ENCODE measurements at places on chromosomes 16 and 17. TPM values are rescaled to one million over a fixed set of nuclear protein-coding genes. Genes with fewer than 3 reads are reported as not detected.

GRCh38 chr16:2715966-2716885, 3.8 kb downstream of the PRSS27 start:
- DNase-seq = no peak
- no peaks in the 10 kb centered on the region for H3K36me3 ChIP-seq
- no peak overlapping the region for H3K27ac ChIP-seq
- peaks cover 9% of the 10 kb centered on the region for H3K27me3 ChIP-seq

- H3K36me3 ChIP-seq = no peaks in the 10 kb centered on the region
- H3K4me1 ChIP-seq = peaks cover 10% of the 10 kb centered on the region
- H3K27ac ChIP-seq = no peak overlapping the region
- no peak overlapping the region for H3K4me3 ChIP-seq
- DNase-seq = no peak
These were observed 644.1 kb downstream of the WWOX start for GRCh38 chr16:78743556-78743955.

DNA sequence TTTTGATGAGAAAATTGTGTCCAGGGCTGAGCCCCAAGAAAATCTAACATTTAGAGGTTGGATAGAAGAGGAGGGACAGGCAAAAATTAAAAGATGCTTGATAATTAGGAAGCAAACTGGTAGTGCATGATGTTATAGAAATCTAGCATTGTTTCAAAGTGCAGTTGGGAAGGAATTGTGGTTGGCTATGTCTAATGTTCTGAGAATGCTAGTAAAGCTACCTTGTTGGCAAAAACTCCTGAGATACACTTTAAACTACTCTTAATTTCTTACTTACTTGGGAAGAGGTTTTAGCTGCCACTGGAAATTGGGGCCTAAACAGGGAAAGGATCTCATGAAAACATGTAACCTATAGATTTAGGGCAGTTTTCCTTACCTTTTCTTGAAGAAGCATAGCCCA, 48.3 kb downstream of the MAP2K4 start:
- no peak overlapping the region for H3K4me3 ChIP-seq
- H3K27ac ChIP-seq = no peak overlapping the region

- H3K27ac ChIP-seq = no peak overlapping the region
- DNase-seq = no peak
- H3K27me3 ChIP-seq = no peaks in the 10 kb centered on the region
- no peaks in the 10 kb centered on the region for H3K36me3 ChIP-seq
- peaks cover 16% of the 10 kb centered on the region for H3K4me1 ChIP-seq
These were observed 27.1 kb downstream of the CDRT4 start for GRCh38 chr17:15440347-15440746.

DNA sequence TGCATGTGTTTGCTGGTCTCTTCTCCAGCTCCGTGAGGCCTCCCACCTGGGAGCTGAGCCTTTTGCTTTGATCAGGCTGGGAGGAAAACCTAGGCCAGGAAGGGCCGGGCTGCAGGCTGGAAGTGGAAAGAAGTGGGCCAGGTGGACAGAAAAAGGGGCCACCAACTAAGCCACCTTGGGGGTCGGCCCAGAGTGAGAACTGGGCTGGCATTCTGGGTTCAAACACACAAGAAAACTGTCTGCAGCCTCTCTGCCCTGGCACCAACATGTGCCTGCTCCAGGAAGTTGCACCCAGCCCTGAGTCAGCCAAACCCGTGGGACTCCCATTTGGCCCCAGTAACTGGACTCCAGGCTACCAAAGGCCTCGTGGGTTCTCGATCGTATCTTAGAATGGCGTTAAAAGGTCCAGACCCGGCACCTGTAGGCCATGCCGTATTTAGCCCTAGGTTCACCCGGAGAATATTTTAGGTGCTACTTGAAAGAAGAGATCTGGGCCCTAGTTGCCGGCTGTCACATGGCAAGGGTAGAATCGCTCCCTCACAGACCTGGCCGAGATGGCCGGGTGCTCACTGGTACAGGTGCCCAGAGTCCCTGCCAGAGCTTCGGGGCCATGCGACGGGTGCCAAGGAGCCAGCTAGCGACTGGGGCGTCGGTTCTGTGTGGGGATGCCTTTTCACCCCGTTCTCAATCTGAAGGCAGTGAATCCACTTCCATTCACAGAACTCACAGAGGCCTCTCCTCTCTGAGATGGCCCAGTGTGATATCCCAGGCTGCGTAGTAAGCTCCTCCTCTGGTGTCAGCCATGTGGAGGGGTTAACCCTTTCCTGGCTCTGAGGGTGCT, 236.6 kb downstream of the MRTFB start:
- H3K27ac ChIP-seq = peak overlapping the region; percentile 12
- peaks cover 57% of the 10 kb centered on the region for H3K36me3 ChIP-seq
- H3K4me3 ChIP-seq = no peak overlapping the region
- H3K4me1 ChIP-seq = peaks cover 62% of the 10 kb centered on the region

- no peak overlapping the region for H3K4me3 ChIP-seq
- H3K27me3 ChIP-seq = no peaks in the 10 kb centered on the region
- peaks cover 75% of the 10 kb centered on the region for H3K4me1 ChIP-seq
- peaks cover 54% of the 10 kb centered on the region for H3K36me3 ChIP-seq
These were observed 24.9 kb downstream of the ITGB3 start for GRCh38 chr17:47278561-47278960.

DNA sequence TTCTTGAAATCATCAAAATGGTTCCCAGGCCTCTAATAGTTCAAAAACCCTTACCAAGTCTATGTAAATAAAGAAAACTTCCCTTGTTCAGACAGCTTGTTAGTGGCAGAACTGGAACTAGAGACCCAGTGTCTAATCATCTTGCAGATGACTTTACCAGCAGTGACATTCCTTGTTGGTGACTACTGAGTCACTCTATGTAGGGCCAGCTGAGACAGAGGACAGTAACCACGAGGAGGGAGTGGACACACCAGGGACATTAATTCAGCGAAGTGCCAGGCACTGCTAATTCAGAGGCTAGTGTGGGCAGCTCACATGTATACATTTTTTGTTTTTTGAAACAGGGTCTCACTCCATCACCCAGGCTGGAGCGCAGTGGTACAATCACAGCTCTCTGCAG, 6.1 kb upstream of the HEATR3 start:
- no peak overlapping the region for H3K4me3 ChIP-seq
- no peaks in the 10 kb centered on the region for H3K36me3 ChIP-seq
- H3K4me1 ChIP-seq = no peaks in the 10 kb centered on the region
- no peaks in the 10 kb centered on the region for H3K27me3 ChIP-seq

DNA sequence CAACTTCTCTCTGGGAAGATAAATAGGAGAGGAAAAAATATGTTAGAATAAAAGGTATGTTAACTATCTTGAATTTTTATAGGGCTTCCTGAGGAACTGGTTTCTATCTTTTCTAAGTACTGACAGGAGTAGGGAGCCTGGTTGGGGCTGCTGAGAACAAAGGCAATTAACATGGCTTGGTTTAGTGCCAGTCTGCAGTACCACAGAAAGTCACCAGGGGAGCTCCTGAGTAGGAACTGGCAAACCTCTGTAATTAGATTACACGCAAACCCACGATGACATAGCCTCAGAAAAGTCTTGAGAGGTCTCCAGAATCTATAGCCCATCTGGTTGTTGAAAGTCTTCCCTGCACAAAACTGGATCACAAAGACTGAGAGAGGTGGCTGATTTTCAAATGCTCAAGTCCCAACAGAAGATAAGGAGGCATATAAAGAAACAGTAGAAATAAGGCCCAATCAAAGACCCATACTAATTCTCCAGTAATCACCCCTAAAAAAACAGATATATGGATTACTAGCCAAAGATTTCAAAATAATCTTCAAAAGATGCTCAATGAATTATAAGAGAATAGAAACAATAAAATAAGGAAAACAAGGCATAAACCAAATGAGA, 11.7 kb upstream of the CNTNAP4 start:
- no peaks in the 10 kb centered on the region for H3K27me3 ChIP-seq
- no peaks in the 10 kb centered on the region for H3K4me1 ChIP-seq
- no peaks in the 10 kb centered on the region for H3K36me3 ChIP-seq
- peak; percentile 43 for DNase-seq
- no peak overlapping the region for H3K27ac ChIP-seq

DNA sequence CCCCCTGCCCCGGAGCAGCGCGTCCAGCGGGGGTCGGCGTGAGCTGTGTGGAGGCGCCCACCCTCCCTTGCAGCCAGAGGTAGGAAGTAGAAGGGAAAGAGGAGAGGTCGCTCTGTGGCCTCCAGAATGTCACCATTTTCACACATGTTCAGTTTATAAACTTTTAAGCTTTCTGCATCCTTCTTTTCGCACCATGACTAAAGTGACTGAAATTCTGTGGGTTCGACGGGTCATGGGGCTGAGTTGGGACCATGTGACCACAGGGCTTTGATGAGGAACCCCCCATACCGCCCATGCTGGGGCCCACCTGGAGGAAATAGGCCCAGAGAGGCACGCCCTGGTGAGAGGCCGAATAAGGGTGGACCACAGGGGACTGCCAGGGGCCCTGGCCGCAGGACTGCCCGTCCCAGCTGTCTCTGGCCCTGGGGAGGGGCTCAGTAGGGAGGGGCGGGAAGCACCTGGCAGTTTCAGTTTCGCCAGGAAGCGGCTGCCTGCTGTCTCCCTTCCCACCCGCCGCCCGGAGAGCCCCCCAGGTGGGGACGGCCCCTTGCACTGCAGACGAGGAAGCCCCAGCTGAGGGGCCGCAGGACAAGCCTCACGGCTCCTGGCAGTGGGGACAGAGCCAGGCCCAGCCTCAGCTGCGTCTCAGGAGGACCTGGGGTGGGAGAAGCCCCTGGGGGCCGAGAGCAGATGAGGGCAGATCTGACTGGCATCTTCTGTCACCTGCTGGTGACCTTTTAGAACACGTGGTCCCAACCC, 9.0 kb downstream of the CBFA2T3 start:
- H3K27me3 ChIP-seq = peaks cover 81% of the 10 kb centered on the region
- no peaks in the 10 kb centered on the region for H3K4me1 ChIP-seq
- no peak overlapping the region for H3K4me3 ChIP-seq

GRCh38 chr17:281365-281999, 71.1 kb downstream of the RPH3AL start:
- no peak overlapping the region for H3K27ac ChIP-seq
- no peaks in the 10 kb centered on the region for H3K36me3 ChIP-seq
- H3K4me1 ChIP-seq = no peaks in the 10 kb centered on the region
- DNase-seq = peak; percentile 28
- H3K27me3 ChIP-seq = peaks cover 8% of the 10 kb centered on the region
- H3K4me3 ChIP-seq = no peak overlapping the region

- H3K27ac ChIP-seq = no peak overlapping the region
- DNase-seq = peak; percentile 75
- H3K36me3 ChIP-seq = peaks cover 17% of the 10 kb centered on the region
These were observed 3.9 kb downstream of the CDH11 start for GRCh38 chr16:65117811-65118448.

DNA sequence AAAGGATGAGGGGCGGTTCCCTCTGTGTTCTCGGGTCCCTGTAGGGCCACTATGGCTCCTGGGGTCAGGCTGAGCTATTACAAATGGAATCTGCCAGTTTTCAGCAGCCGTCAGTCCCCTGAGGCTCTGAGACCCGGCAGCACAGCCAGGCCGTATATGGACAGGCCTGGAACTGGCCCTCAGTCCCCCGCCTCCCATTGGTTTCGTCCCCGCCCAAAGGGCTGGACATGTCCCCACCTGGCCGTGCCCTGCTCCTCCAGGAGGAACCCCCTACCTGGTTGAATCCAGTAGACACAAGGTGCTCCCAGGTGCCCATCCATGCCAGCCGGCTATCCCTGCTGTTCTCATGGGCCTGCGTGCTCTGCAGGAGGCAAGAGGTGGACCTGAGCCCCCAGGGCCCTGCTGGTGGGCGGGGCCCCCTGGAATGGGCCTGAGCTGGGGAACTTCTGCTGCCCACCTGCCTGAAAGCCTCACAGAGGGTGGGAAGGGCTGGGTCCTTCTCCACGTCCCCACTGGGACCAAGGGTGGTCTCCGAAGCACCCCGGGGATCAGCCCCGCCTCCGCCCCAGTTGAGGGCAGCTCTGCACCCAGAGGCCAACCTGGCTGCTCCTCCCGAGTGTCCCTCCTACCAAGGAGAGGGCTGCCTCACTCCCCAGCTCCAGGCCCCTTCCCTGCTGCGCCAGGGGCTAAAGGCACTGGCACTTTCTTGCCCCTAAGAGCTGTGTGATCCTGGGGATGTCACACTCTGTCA, 16.8 kb downstream of the VASN start:
- H3K4me1 ChIP-seq = peaks cover 94% of the 10 kb centered on the region
- H3K4me3 ChIP-seq = no peak overlapping the region
- peak; percentile 73 for DNase-seq
- peak overlapping the region; percentile 65 for H3K27ac ChIP-seq

- no peak overlapping the region for H3K4me3 ChIP-seq
- no peak overlapping the region for H3K27ac ChIP-seq
- no peaks in the 10 kb centered on the region for H3K27me3 ChIP-seq
- no peak for DNase-seq
- no peaks in the 10 kb centered on the region for H3K4me1 ChIP-seq
- H3K36me3 ChIP-seq = no peaks in the 10 kb centered on the region
These were observed 307.1 kb downstream of the TMEM114 start for GRCh38 chr16:8283195-8283594.

- peak overlapping the region; percentile 32 for H3K27ac ChIP-seq
- H3K4me1 ChIP-seq = peaks cover 13% of the 10 kb centered on the region
- H3K4me3 ChIP-seq = no peak overlapping the region
- no peak for DNase-seq
- no peaks in the 10 kb centered on the region for H3K27me3 ChIP-seq
These were observed 42.6 kb upstream of the SKAP1 start for GRCh38 chr17:48472411-48473281.

- no peaks in the 10 kb centered on the region for H3K27me3 ChIP-seq
- no peaks in the 10 kb centered on the region for H3K36me3 ChIP-seq
- H3K27ac ChIP-seq = no peak overlapping the region
- no peak overlapping the region for H3K4me3 ChIP-seq
These were observed 476.4 kb downstream of the TOX3 start for GRCh38 chr16:52070341-52071057.

DNA sequence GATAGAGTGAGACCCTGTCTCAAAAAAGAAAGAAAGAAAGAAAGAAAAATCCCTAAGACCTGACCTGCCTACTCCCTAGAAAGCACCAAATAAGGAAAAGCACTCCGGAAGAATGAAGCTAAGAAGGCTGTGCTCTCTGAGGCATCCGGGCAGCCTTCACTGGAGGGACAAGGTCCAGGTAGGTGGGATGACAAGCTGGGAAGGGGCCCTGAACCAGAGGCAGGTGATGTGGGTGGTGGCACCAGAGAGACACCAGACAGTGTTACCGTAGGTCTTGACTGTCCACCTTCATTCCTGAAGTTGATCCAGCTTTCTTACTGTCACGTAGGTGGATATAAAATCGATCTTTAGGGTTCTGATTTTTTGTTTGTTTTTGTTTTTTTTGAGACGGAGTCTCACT, 26.3 kb downstream of the SMTNL2 start:
- H3K27ac ChIP-seq = no peak overlapping the region
- no peak for DNase-seq
- H3K4me1 ChIP-seq = no peaks in the 10 kb centered on the region
- H3K36me3 ChIP-seq = no peaks in the 10 kb centered on the region

- H3K4me1 ChIP-seq = peaks cover 15% of the 10 kb centered on the region
- H3K27me3 ChIP-seq = no peaks in the 10 kb centered on the region
- DNase-seq = no peak
- H3K4me3 ChIP-seq = no peak overlapping the region
These were observed 45.8 kb upstream of the ARHGAP17 start for GRCh38 chr16:25060920-25061319.

The CSH2 gene
- not detected for total RNA-seq

The WNK4 gene
- total RNA-seq = 0.25 TPM

The GNG13 gene
- total RNA-seq = not detected

The KRTAP9-4 gene
- not detected for total RNA-seq

The TMEM235 gene
- total RNA-seq = not detected

The BHLHA9 gene
- not detected for total RNA-seq

The ARL5C gene
- not detected for total RNA-seq

The ETV4 gene
- total RNA-seq = 7.2 TPM

The XYLT1 gene
- total RNA-seq = 13.0 TPM
